ENCODE measurements at places on chromosomes 5 and 9. TPM values are rescaled to one million over a fixed set of nuclear protein-coding genes. Genes with fewer than 3 reads are reported as not detected.
A peak's percentile ranks its signal among the peaks of the same experiment; 100 is the strongest.

DNA sequence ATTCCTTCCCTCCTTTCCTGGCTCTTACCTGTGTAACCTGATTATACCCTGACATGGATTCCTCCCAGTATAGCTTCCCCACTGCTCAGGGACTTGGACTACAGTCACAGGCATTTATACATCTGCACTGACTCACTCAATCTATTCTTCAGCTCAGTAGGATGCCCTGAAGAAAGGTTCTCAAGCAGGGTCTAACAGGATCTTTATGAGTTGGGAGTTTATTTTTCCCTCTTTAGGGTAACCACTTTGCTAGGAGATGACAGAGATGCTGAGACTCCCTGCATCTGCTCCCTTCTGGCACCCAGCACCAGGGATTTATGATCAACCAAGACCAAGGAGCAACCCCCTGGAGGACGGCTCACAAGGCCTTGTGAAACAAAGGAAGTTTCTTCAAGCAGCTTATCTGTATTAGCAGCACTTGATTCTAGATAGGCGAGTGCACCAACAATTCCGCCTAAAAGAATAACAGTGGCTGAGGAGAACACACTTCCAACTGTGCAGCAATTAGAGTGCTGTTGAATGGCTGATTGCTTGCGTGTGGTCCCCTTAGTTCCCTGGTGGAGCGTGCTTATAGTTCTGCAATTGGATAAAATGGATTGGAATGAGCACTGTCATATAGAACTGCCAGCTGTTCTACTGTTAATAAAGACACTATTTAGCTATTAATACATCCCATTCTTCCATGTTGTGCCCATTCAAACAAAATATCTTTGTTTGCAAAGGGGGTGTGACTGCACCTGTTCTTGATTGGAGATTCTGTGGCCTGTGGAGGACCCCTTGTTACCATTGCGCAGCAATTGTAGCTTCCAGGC, 482.6 kb downstream of the ZNF608 start:
- DNase-seq: no peak

- DNase-seq: no peak
Measured at GRCh38 chr9:130609163-130609562, 29.8 kb downstream of the FUBP3 start.

DNA sequence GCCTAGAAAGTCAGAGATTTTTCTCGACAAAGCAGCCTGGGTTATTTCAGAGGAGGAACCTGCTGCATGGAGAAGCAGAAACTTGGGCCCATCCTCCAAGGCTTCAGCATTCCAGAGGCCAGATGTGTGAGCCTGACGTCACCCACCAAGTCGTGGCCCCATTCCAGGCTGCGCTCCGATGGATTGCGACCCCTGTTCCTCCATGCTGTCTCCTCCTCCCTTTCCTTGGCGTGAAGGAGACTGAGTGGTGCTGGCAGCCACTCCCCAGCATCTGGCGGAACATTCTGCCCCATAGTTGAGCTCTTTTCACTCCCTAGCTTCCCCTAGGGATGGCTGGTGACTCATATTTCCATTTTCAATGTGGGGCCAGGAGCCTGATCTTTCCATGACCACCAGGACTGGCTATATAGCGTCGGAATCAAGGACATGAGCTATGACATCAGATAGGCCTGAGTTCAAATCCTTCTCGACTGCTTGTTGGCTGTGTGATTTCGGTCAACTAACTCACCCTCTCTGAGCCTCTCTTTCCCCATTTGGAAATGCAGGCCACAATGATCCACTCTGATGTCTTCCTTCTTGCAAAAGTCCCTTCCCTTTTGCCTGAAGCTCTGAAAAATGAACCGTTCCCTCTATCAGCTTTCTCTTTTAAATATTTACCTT, 24.5 kb upstream of the DUSP1 start:
- peak; percentile 100 for DNase-seq

DNA sequence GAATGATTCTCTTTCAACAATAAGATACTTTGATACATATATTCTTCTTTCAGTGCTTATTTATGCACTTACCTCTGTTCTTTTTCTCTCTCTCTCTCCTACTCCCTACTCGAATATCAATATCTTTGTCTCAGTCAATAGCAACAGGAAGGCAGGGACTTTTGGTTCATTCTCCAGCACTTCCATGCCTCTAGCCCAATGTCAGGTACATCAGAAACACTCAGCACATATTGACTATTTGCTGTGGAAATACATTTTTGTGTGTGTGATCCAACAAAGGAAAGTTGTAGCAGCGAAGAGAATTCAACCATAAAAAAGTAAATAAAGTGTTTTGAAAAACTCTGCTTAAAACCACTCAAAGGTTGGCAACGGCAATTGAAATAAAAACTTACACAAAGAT, 12.6 kb downstream of the DIRAS2 start:
- no peak for DNase-seq

- DNase-seq: peak; percentile 74
Measured at GRCh38 chr9:15156241-15156640, 150.8 kb downstream of the TTC39B start.

DNA sequence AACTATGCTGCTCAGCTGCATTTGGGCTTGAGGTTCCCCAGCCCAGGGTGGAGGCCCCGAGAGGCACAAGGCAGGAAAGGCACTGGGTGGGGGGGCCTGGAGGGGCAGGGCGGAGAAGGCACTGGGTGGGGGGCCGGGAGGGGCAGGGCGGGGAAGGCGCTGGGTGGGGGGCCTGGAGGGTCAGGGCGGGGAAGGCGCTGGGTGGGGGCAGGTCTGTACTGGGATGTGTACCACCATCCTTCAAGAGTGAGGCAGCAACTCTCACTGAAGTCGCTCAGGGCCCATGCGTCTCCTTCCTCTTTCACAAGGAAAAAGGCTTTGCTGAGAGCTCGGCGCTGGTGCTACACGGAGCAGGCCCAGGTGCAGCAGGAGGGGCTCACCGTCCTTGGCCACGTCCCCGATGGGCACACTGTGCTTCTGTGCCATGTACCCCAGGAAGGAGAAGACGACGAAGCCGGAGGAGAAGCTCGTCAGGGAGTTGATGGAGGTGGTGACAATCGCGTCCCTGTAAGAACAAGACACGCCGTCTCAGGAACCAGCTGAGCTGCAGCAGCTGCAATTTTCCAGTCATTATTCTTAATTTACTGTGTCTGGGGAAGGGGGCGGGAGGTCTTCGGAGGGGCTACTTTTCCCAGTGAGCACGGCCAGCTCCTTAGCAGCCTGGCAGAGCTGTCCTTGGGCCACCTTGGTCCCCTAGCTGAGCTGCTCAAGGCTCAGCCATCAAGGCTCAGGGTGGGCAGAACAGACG, 30.8 kb downstream of the SLC6A3 start:
- DNase-seq: no peak

GRCh38 chr5:88117546-88117945, 151.1 kb downstream of the TMEM161B start:
- DNase-seq: no peak

GRCh38 chr5:57695706-57696388, 213.2 kb upstream of the ACTBL2 start:
- no peak for DNase-seq

DNA sequence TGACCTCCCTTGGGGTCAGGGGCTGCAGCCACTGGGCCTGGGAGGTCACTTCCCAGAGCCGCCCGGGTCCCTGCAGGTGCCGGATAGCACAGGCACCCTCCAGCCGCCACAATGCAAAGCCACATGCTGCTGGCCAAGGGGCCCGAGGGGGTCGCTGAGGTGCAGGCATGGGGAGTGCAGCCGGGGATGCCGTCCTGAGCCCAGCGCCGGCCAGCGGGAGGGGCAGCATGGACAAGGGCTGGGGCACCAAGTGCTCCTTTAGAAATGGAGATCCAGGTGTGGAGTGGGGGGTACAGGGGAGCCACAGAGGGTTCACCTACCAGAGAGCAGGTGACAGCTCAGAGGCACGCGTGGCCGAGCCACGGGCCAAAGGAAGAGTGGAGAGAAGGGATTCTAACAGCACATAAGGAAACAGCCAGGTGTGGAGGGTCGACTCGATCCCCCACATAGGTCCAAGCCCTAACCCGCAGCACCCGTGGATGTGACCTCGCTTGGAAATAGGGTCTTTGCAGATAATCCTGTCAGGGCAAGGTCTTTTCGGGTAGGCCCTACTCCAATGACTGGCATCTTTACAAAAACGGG, 24.7 kb downstream of the ZDHHC11B start:
- DNase-seq: no peak

DNA sequence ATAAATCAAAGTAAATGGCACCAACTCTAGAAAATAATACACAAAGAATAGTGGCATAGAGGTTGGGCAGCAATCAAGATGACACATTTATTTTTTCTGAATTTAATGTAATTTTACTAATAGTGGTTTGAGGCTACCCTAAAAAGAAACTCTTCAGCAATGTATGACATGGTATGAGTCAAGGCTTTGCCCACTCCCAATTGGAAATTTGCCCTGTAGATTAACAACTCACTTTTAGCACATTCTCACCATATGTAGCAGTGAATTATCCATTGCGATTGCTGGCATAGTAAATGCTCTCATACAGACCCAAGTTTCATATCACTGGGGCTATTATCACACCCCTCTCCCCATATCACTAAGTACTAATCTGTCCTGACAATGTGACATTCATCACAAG, 832.1 kb upstream of the ZNF608 start:
- DNase-seq: no peak

GRCh38 chr5:65753189-65753588, 31.2 kb downstream of the NLN start:
- DNase-seq: no peak

TMEM38B gene
- total RNA-seq: 19.9 TPM

IL5 gene
- total RNA-seq: not detected

MELK gene
- 12.0 TPM for total RNA-seq

OBP2B gene
- total RNA-seq: 0.30 TPM

CCDC187 gene
- total RNA-seq: 0.10 TPM
